Tibial nerve (tissue), 4 donors: ENCODE measurements at places on chromosomes 6 and 20.

DNA sequence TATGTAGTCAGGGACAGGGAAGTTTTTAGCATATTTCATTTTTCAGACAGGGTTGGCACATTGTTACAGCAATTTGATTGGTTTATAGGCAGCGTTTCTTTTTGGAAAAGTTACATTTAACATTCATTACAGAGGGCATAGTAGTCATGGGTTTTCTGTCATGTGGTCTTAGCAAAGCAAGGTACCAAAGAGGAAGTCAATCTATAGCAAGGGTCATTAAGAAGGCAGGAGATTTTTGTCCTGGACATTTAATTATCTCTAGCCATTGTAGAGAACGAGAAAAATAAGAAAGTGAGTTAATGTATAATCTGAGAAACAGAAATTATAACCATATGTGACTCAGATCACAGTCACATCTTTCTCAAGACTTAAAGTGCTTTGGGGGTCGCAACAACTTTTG, 47.4 kb downstream of the TPD52L1 start:
- H3K27ac ChIP-seq: no peak overlapping the region
- peaks cover 28% of the 10 kb centered on the region for H3K4me1 ChIP-seq
- no peak overlapping the region for H3K4me3 ChIP-seq
- H3K36me3 ChIP-seq: no peaks in the 10 kb centered on the region
- DNase-seq: no peak
- no peaks in the 10 kb centered on the region for H3K27me3 ChIP-seq

GRCh38 chr6:170555305-170555704, 1.1 kb downstream of the TBP start:
- DNase-seq: no peak
- H3K4me1 ChIP-seq: peaks cover 38% of the 10 kb centered on the region
- H3K36me3 ChIP-seq: peaks cover 28% of the 10 kb centered on the region
- no peak overlapping the region for H3K27ac ChIP-seq
- peak overlapping the region; percentile 87 for H3K4me3 ChIP-seq

- no peak overlapping the region for H3K27ac ChIP-seq
- H3K4me1 ChIP-seq: no peaks in the 10 kb centered on the region
- H3K4me3 ChIP-seq: no peak overlapping the region
- no peaks in the 10 kb centered on the region for H3K27me3 ChIP-seq
Observed at GRCh38 chr6:82408952-82409431, 45.4 kb downstream of the TPBG start.

DNA sequence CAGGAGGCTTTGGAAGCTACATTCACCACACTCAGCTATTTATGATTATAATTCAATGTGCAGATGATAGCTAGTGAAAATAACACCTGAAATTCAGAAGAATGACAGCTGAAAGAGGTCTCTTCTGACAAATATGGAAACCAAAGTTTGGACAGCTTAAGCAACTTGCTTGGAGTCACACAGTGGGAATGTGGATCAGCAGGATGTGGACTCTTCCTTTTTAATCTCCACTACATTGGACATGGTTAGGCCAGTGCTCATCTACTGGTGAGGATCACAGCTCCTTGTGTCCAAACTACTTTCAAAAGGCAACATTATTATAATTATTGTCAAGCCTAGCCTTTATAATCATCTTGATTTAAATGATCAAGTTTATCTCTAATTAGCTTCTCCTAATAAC, 10.4 kb downstream of the TRAPPC3L start:
- no peak overlapping the region for H3K4me3 ChIP-seq
- H3K27ac ChIP-seq: no peak overlapping the region
- no peaks in the 10 kb centered on the region for H3K27me3 ChIP-seq
- no peaks in the 10 kb centered on the region for H3K36me3 ChIP-seq

DNA sequence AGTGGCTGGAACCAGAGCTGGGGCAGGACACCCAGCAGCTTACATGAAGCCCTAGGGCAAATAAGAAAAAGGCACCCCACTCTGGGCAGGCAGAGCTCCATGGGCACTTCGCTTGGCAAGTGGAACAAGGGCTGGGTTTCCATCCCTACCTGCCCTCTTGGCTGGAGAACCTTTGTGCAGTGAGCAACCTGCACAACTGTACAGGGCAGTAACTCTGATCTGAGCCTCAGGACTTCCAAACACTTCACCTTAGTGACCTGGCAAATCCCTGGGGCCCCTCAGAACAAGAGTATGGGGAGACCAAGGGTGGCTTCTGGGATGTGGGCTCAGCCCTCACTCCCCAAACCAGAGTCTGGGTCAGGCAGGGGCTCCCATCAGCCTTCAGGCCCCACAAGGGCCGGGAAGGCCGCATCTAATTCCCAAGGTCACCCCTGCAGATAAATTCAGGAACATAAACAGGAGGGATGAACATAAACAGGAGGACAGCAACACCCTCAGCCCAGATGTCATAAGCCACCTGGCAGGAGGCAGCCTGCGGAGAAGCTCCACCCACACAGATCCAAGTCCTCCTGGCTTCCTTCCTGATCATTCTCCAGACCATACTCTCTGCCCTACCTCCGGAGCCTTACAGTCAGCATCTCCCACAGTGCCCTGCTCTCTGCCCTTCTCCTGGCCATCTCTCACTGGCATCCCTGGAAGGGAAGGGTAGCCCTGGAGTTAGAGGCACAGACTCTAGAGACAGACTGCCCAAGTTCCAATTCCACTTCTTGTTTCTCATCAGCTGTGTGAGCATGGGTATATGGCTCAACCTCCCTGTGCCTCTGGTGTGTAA, 37.5 kb downstream of the HNF4A start:
- no peaks in the 10 kb centered on the region for H3K27me3 ChIP-seq
- DNase-seq: no peak
- H3K4me3 ChIP-seq: no peak overlapping the region
- H3K4me1 ChIP-seq: no peaks in the 10 kb centered on the region
- H3K36me3 ChIP-seq: no peaks in the 10 kb centered on the region

GRCh38 chr6:145548933-145549648, 186.2 kb downstream of the EPM2A start:
- no peak overlapping the region for H3K27ac ChIP-seq
- H3K4me3 ChIP-seq: no peak overlapping the region
- DNase-seq: no peak
- H3K27me3 ChIP-seq: no peaks in the 10 kb centered on the region

DNA sequence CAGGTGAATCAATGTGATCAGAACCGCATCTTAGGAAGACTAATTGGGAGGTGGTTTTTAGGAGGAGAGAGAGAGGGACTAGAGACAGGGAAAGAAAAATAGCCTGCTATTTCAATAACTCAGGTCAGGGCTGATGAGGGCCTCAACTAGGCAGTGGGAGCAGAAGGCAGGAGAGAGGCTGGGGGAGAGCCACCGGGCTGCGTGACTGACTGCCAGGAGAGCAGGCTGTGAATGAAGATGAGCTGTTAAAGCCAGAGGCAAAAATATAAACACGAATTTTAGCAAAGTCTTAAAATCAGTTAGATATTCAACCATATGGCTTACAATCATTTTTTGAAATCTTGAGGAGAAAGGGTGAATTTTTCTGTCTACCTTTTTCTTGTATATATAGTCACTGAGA, 149.6 kb downstream of the IPCEF1 start:
- no peaks in the 10 kb centered on the region for H3K4me1 ChIP-seq
- no peaks in the 10 kb centered on the region for H3K36me3 ChIP-seq
- no peak overlapping the region for H3K4me3 ChIP-seq
- H3K27me3 ChIP-seq: no peaks in the 10 kb centered on the region

- no peak overlapping the region for H3K4me3 ChIP-seq
- no peaks in the 10 kb centered on the region for H3K4me1 ChIP-seq
- no peak overlapping the region for H3K27ac ChIP-seq
- DNase-seq: no peak
- no peaks in the 10 kb centered on the region for H3K27me3 ChIP-seq
Observed at GRCh38 chr20:10682939-10683338, 9.1 kb upstream of the JAG1 start.
